ENCODE measurements at places on chromosomes 16 and 17.

DNA sequence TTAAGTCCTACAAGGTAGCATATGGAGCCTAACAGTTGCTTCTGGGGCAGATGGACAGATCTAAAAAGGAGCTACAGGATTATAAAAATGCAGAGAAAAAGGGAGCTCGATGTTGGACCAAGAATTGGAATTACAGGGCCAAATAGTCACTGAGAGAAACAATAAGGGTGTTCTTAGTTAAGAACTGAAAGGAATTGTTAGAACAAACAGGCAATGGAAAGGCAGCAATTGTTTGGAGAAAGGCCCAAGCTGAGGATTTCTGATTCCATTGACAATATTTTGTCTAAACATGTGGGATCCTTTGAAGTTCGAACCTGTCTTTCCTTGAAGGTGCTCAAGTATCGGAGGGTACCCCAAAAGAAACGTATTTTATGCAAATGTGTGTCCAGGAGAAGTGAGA lies 513.6 kb upstream of the CDH8 start:
- DNase-seq = no peak

DNA sequence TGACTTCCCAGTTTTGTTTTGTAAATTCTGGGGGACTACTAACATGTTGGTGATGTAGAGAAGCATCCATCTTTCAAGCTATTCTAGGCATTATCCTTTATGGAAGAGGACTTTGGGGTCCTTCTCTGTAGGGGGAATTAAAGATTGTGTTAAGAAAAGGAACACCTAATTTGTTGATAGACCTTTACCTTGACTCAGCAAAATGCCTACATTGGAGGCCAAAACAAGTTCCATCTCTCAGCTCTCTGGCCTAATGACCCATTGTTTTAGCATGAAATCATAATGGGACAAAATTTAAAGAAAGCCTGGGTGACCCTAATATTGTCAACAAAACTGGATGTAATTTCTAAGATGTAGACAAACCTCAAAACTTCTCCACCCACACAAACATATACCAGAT lies 465.3 kb upstream of the SOX9 start:
- no peak for DNase-seq

- peak; percentile 16 for DNase-seq
These were observed 117.8 kb upstream of the CDC42EP4 start for GRCh38 chr17:73429440-73430164.

- DNase-seq = no peak
These were observed 206.1 kb downstream of the KCNJ2 start for GRCh38 chr17:70375406-70375805.

DNA sequence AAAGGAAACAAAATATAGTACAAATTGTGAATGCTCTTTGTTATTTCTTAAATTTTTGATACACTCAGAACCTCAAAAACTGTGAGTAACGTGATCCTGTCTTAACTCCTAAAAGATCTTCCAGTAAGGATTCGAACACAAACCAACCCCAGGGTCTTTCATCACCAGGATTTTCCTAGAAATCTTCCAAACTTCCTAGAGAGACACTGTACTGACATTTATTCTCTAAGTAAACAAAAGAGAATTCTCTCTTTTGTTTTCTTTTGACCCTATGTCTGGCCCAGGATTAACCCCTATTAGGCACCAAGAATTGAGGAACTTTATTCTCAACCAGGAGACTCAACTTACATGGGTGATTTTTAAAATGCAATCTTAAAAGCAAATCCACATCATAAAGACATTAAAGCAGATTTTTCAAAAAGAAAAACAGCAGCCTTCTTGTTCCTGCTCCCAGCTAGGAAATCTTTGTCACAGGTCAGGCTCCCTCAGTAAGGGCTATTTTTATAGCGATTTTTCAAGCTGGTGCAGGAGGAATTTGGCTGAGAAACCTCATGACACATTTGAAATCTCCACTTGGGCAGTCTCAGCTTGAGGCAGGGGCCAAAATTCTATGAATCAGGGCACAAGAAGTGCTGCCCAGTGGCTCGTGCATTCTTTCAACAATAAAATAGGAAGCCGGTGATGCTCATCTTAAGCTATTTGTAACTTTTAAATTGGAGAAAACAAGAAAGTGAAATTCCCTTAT lies 6.2 kb upstream of the SMG1 start:
- peak; percentile 44 for DNase-seq

GRCh38 chr16:52257534-52257933 lies 289.4 kb downstream of the TOX3 start:
- no peak for DNase-seq

DNA sequence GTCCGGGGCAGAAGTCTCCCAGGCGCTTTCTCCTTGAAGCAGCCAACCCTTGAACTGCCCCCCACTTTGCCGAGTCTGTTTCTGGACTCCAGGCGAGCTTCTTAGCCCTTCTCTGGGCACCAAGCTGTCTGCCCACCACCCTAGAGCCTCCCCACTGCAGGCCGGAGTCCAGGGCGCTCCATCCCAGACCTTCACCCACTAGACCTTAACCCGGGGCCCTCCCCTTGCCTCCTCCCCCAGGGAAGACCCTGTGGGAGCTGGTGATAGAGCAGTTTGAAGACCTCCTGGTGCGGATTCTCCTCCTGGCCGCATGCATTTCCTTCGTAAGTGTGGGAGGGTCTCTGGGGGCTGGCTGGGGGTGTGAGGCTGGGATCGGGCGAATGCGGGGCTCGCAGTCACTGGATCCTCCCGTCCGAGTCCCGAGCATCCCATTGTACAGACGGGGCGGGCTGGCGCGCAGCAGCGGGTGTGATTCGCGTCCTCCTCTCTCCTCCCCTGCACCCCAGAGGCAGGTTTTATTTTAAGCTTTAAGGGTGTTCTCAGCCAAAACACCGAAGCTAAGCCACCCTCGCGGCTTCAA lies 1.1 kb downstream of the ATP2A1 start:
- no peak for DNase-seq

- no peak for DNase-seq
These were observed 26.6 kb downstream of the GSE1 start for GRCh38 chr16:85639529-85640253.

GRCh38 chr17:9473711-9474110 lies 101.9 kb downstream of the STX8 start:
- DNase-seq = no peak

DNA sequence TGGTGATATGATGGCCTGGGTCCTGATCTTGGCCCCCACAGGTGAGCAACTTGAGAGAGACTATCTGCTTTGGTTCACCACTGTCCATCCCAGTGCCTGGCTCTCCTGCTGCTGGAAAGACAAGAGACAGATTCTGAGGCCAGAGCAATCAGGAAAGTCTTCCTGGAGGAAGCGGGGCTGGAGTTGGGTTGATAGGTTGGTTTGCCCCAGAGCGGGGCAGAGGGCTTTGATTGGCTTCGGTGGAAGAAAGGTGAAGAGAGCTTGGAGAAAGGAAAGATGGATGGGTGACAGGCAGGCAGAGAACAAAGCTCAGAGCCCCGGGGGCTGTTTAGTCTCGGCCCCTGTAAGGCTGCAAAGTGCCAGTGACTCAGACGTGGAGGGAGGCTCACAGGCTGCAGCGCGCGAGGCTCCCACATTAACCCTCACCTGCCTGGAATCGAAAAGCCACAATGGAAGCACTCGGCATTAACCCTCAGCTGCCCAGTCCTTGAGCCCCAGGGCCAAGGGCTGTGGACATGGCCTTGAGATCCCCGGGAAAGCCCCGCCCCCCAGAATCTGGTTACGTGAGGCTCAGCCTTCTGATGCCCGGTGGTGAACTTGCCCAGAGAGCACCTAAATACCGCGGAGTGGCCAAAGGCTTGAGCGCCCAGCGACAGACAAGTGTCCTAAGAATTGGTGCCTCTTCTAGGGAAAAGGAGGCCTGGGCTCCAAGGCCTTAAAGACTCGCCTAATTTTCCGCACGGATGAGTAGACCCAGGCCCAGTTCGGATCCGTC lies 996 bp upstream of the CPNE2 start:
- DNase-seq = no peak

DNA sequence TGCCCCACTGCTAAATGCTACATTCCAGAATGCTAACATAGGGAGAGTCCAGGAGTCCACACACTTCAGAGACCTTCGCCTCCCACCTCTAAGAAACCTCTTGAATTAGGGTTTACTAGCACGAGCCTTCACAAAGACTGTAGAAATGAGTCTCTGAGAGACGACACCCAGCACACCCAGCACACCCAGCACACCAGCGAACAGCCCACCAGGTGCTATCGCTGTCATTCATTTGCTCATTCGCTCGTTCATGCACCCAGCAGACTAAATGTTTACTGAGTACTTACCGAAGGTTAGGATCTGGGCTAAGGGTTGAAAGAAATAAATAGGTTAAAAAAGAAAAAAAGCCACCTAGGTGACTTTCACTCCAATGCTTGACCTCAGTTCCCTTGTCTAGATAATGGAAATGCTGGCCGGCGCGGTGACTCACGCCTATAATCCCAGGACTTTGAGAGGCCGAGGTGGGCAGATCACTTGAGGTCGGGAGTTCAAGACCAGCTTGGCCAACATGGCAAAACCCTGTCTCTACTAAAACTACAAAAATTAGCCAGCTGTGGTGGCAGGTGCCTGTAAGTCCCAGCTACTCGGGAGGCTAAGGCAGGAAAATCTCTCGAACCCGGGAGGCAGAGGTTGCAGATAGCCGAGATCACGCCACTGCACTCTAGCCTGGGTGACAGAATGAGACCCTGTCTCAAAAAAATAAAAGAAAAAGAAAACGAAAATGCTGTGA lies 100.8 kb downstream of the ADCY9 start:
- no peak for DNase-seq

GRCh38 chr17:76925441-76925891 lies 57.3 kb downstream of the MGAT5B start:
- no peak for DNase-seq

- DNase-seq = no peak
These were observed at the start of gene TP53I13 for GRCh38 chr17:29568331-29569244. TSS of gene TP53I13 (plus strand) at chr17:29568701. CDS start at chr17:29568759, 58 bp downstream.

DNA sequence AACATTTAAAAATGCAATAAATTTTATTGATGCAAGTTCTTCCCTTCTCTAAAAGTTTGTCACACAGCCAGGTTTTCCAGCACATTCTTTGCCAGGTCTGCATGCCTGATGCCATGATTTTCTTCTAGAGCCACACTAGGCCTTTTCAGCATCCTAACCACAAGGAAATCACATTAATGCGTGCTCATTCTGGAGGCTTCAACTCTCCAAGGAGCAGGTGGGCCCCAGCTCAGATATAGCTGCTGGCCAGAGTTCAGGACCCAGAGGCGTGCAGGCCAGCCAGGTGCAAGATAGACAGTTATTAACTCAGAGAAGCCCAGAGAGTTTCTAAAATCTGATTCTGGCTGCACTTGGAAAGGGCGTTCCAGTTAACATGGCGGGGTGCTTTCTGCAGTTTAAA lies 124.5 kb upstream of the MAF start:
- no peak for DNase-seq

GRCh38 chr17:64662774-64663367 lies 764 bp upstream of the SMURF2 start:
- no peak for DNase-seq

- no peak for DNase-seq
These were observed 15.3 kb downstream of the LASP1 start for GRCh38 chr17:38885044-38885727.

GRCh38 chr17:20203018-20203417 lies 193.9 kb downstream of the SPECC1 start:
- no peak for DNase-seq

DNA sequence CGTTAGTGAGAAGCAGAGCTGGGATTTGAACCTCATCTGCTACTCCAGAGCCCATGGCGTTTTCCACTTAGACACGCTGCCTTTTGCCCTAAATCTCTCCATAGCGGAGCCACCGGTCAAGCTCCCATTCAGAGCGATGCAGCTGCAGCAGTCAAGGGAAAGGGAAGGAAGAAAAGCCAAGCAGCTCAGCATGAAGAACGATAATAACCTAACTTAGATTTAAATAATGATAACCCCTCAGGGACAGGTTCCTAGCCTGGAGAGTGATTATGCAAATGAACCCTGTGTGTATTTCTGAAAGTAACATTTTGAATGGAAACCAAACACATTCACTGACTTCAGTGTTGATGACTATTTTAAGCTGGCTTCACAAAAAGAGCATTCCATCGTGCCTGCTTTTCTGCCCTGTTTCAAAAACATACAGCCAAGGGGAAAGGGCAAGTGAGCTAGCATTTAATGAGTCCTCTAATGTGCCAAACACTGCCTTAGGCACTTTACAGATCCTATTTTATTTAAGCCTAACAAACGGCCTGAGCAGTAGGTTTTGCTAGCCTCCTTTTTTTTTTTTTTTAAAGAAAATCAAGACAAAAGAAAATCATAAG lies 798.3 kb downstream of the CDH8 start:
- no peak for DNase-seq

DNA sequence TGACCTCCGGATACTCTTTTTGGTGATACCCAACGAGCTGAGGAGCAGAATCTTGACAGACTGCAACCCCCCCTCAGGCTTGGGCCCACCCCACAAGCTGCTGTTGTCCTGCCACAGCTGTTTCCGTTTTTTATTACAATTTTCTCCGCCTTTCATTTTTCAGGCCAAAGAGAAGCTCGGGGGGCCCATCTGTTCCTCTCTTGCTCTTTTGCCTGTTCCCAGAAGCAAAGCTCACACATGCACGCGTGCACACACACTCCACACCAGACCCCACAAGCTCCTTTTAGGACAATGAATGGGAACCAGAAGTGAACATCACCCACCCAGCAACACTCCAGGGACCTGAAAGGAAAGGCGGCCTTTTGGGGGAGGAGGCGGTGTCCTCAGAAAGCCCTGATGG lies 16.3 kb downstream of the SOX9 start:
- no peak for DNase-seq

- DNase-seq = no peak
These were observed 234.4 kb downstream of the WWOX start for GRCh38 chr16:78333808-78334207.

DNA sequence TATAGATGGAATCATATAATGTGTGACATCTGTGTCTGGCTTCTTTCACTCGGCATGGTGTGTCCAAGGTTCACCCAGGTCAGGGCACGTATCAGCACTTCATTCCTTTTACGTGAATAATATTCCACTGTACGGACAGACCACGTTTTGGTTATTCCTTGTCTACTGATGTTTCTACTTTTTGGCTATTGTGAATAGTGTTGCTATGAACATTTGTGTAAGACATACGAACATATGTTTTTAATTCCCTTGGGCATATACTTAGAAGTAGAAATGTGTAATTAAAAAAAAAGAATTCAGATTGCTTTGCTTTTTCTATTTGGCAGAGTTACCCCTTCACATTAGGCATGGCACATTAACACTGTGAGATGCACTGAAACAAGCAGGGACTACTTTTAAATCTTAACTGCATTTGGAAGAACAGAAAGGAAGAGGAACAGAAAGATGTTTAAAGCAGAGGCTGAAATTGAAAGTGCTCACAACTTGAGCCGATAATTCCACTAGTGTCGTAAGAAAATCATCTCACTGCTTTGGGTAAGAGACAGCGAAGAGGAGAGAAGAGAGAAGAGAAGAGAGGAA lies 105.3 kb downstream of the VPS53 start:
- no peak for DNase-seq

- DNase-seq = no peak
These were observed 4.7 kb downstream of the PRR29 start for GRCh38 chr17:64002658-64003525.

- no peak for DNase-seq
These were observed 1.1 kb upstream of the ADCY7 start for GRCh38 chr16:50265260-50265659.

- DNase-seq = no peak
These were observed 27.1 kb upstream of the LASP1NB start for GRCh38 chr17:38898291-38898679.

GRCh38 chr16:4370570-4371356 lies 885 bp upstream of the VASN start:
- DNase-seq = peak; percentile 86

GRCh38 chr16:510066-510825 lies 17.3 kb upstream of the CAPN15 start:
- no peak for DNase-seq

GRCh38 chr17:21275579-21276263 lies 8.8 kb upstream of the MAP2K3 start:
- no peak for DNase-seq

- DNase-seq = peak; percentile 100
These were observed 430 bp upstream of the KATNB1 start for GRCh38 chr16:57734925-57735754.

Data from AG09309 (cell line).